CD4-positive, CD25-positive, alpha-beta regulatory T cell (primary cell): ENCODE measurements at places on chromosomes 11 and 22.
A peak's percentile ranks its signal among the peaks of the same experiment; 100 is the strongest.

GRCh38 chr22:49021926-49022815 lies 805.5 kb downstream of the BRD1 start:
- no peak for DNase-seq

- DNase-seq, result no peak
Observed at GRCh38 chr11:44561275-44561805, 4.1 kb upstream of the CD82 start.

DNA sequence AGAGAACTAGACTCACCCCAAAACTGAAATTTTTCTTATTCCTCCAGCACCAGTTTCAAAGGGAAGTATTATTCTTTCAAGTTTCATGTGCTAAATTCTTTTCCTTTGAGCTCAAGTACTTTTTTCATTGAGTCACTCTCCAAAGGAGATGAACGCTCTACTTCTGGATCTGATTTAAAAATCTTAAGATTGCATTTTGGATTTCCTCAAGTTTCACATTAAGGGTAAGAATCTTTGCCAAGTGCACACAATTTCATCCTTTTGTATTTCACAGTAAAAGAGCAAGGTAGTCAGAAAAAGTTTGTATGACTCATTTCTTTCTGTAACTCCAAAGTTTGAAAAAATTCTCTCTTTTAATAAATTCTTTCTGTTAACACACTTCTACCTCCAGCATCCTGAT lies 435.5 kb downstream of the RAB38 start:
- DNase-seq, result no peak

DNA sequence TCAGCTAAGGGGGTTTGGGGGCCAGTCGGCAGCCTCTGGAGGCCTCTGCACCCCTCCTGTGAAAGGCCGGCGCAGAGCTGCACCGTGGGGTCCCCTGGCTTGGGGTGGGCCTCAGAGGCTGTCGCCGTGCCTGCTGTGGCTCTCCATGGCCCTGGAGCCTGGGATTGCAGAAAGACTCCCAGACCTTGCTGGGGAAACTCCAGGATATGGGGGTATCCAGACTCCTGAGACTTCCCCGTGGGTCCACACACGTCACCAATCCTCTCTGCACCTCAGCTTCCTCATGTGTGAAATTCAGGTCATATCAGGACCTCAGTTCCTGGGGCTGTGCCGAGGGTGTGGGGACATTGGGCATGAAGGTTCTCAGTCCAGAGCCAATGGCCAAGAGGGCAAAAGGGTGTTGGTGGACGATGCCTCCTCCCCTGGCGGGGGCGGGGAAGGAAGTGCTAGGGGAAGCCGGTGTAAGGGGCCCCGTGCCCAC lies 97.1 kb downstream of the KCNQ1 start:
- DNase-seq, result no peak

DNA sequence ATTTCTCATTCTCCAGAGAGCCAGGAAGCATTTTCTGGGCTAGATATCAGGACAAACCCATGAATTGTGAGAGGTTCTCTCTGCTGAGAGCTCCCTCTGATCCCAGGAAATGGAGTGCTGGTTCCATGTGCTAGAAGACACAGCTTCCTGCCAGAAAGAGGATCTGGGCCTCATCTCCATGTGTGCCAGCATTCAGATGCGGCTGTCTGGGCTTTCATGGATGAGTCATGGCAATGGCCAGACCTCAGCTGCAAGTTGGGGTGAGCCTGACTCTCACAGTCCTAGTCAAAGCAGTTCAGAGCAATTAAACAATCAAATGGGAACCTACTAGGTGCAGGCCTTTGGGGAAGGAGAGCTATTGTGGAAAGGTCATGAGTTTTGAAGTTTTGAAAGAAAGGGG lies 82.3 kb upstream of the EED start:
- DNase-seq, result no peak

- no peak for DNase-seq
Observed at GRCh38 chr11:28636566-28636965, 528.4 kb downstream of the METTL15 start.

DNA sequence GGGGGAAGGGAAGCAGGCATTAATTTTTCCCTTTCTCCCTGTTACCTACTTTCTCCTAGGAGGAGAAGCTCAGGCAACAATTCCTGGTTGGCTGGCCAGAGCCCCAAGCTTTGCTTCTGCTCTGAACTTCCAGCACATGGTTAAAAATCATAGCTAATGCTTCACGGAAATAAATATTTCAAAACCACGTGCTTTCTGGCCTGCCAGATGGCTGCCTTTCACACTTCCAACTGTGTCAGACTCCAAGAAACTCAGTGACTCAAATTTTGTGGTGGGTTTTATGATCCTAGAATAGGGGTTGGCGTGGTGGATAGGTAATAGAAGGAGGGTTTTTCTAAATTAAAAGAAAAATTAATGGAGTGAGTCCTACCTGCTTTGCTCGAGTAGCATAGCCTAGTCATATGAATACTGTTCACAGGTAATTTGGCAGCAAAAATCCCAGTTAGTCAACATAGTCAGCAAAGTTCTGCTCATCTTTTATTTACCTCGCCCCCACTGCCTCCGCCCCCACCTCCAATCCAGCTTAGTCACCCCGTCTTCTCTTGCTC lies 58.6 kb downstream of the SC5D start:
- DNase-seq, result no peak

DNA sequence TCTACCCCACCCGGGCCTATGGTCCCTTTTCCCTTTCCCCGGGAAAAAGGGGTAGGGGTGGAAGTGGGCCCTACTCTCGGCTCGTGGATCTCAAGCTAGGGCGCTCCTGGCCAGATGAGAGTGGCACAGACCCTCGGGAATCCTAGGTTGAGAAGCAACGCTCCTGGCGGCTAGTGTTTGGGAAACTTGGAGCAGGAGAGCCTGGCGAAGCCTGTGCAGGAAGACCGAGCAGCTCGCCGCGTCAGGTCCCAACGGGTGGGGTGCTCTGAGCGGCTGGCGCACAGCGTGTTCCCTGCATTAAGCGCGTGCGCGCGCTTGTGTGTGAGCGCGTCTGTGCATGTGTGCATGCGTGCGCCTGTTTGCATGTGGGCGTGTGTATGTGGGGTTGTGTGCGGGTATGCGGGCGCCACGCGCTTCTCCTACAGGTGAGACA lies 7.1 kb upstream of the FLI1 start:
- DNase-seq, result peak; percentile 40
